ENCODE measurements at places on chromosomes 7 and 10.
A peak's percentile ranks its signal among the peaks of the same experiment; 100 is the strongest.

- DNase-seq = peak; percentile 33
Observed at GRCh38 chr10:73785721-73786511, 510 bp downstream of the ZSWIM8 start.

- no peak for DNase-seq
Observed at GRCh38 chr7:155928583-155928982, 116.3 kb upstream of the SHH start.

DNA sequence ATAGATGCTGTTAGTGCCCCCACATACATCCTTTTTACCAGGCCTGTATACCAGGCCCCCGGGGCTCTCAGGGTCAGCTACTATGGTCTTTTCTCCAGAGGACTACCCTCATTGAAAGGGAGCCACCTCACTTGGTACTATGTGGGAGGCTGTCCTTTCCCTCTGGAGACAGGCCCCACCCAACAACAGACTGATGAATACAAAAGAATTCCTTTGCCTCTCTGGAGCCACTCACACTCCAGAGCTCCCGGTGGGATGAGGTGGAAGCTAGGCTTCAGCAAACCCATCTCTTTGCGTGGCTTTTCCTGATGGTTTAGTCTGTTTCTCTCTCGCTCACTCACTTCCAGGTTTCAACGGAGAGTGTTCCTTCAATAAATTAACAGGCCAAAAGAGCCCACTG lies 30.3 kb downstream of the ANKMY2 start:
- no peak for DNase-seq

DNA sequence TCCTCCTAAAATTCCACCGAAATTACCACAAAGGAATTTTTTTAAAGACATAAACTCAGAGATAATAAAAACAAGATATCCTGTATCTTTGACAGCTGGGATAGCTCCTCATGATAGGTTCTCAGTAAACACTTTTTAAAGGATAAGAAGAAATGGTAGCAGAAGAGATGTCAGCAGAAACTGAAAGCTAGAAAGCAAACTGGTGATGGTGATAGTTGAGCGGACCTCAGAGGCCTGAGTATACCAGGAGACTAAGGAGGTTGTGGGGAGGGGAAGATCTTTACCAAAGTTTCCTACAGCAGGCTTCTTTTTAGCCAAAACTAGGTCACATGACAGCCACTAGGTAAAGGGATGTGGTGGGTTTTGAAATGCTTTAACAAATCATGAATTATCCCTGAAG lies 22.5 kb downstream of the PCGF5 start:
- DNase-seq = no peak

- DNase-seq = no peak
Observed at GRCh38 chr10:116464257-116464656, 36.6 kb downstream of the PNLIPRP3 start.

- DNase-seq = no peak
Observed at GRCh38 chr10:25849268-25849667, 84.8 kb upstream of the MYO3A start.

GRCh38 chr10:69757553-69758309 lies 44.0 kb upstream of the COL13A1 start:
- peak; percentile 86 for DNase-seq

- DNase-seq = no peak
Observed at GRCh38 chr7:101239951-101240220, 2.3 kb upstream of the CLDN15 start.

DNA sequence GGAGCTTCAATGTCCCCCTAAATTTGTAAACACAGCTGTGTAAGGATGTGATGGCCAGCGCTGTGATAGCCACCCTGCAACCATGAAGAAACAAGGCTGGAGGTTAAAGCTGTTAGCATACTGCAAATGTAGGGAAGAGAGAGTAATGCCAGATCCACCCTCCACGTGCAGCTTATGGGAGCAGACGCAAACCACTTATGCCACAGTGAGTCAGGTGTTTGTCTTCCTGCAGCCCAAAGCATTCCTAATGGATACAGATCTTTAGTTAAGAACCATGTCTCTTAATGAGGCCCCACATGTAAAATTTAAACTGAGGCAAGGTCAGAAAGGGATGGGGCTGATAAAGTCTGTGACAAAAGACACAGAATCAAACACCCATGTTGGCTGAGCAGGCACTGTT lies 13.6 kb upstream of the MYL7 start:
- no peak for DNase-seq

DNA sequence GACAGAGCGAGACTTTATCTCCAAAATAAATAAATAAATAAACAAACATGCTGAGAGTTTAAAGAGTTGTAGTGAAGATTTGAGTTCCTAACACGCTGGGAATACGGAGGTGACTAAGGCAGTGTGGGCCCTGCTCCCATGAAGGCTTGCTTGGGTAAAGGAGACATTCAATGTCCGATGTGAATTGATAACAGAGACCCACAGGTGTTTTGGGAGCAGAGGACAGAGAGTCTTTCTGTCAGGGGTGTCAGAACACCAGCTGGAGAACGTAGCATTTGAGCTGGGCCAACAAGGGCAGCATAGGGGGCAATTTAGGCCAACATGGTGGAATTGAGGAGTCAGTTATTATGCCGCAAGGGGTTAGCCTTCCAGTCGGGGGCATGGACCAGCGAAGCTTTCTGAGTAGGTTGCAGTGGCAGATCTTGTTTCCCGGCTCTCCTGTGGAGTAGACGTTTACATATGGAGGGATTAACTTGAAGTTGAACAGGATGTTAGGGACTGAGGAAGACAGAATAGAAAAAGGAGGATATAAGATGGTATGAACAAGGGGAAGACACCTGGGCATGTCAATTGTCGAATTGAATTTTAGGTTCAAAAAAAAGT lies 5.6 kb downstream of the PROSER2 start:
- DNase-seq = no peak

DNA sequence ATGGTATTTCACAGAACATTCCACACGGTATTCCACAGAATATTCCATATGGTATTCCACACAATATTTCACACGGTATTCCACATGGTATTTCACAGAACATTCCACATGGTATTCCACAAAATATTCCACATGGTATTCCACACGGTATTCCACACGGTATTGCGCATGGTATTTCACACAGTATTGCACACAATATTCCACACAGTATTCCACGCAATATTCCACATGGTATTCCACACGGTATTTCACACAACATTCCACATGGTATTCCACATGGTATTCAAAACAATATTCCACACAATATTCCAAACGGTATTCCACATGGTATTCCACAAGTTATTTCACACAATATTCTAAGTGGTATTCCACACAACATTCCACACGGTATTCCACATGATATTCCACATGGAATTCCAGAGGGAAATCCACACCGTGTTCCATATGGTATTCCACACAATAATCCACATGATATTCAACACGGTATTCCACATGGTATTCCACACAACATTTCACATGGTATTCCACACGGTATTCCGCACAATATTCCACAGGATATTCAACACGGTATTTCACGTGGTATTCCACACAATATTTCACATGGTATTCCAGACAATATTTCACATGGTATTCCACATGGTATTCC lies 136.7 kb upstream of the CHST15 start:
- no peak for DNase-seq

DNA sequence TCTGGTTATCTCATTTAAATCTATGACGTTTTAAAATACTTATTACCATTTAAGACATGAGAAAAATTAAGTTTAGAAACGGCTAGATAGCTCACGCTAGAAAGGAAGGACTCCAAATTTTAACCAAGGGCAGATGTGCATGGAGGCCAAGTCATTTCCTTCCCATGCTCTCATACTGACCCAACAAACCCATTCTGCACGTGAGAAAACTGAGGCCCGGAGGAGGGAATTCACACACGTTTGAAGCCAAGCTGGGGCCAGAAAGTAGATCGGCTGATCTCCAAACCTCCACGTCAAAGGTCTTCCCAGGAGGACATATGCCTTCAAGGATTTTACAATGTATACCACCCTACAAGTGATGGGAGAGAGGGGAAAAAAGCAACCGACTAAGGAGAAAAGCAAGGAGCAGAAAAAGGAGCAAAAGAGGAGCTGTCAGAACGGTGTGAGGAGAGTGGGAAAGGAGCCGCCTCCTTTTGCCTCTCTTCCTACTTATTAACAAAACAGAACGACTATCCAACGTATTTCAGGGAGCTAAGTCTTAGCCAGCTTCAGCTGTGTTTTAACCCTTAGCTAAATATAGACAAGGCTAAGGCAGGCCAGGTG lies 645 bp upstream of the SIRT1 start:
- no peak for DNase-seq

DNA sequence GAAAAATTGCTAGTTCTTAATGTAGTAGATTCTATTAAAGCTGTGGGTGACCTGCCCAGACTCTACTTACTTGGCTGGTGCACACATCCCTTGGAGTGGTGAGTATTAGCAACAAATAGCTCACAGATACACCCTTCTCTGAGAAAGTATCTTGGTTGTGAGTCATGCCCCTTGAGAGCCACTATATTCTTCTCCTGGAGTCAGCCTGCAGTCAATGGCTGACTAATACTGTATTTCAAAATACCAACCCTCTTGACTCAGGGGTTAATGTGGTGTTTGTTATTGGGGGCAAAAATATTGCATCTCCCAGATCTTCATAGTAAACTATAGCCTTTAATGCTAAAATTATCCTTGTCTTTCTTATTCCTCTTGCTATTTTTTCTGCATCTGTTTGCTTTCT lies 354.9 kb downstream of the BMPER start:
- DNase-seq = peak; percentile 94

DNA sequence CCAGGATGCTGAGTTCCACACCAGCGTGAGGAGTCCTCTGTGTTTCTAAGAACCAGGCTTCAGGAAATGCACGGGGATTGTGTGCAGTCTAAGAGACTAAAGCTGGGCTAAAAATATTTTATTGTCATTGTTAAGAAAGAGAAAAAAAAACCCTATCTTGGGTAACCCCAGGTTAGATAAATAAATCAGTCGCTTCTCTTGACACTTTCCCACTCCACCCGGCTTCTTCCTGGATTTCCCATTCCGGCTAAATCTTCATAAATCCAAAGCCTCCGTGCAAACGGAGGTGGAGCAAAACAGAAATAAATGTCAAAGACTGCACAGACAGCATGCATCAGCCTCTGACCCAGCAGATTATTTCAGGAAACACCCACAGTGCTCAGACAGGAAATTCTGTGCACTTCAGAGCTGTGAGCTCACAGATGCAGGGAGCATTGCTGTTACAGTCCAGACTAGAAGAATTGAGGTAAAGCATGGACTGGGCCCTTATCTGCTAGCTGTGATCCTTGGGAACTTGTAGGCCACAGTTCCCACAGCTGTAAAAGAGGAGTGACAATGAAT lies 44.8 kb upstream of the GRID1 start:
- DNase-seq = peak; percentile 87

- DNase-seq = peak; percentile 51
Observed at GRCh38 chr10:103168438-103168837, 24.6 kb downstream of the NT5C2 start.

DNA sequence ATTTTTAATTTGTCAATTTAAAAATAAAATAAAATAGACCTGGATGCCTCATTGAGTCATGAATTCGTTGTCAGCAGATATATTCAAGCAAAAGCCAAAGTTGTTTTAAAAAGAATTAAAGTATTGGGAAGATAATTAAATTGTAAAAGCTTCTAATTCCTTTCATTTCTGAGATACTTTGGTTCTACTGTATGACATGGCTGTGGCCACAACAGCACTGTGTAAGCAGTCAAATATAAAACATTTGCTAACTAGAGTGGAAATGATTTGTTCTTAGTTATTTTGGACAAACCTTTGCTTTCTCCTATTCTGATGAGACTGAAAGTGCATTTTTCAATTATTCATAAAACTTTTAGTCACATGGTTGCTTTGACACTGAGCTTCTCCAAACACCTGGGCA lies 143.6 kb upstream of the FAM13C start:
- DNase-seq = peak; percentile 52

DNA sequence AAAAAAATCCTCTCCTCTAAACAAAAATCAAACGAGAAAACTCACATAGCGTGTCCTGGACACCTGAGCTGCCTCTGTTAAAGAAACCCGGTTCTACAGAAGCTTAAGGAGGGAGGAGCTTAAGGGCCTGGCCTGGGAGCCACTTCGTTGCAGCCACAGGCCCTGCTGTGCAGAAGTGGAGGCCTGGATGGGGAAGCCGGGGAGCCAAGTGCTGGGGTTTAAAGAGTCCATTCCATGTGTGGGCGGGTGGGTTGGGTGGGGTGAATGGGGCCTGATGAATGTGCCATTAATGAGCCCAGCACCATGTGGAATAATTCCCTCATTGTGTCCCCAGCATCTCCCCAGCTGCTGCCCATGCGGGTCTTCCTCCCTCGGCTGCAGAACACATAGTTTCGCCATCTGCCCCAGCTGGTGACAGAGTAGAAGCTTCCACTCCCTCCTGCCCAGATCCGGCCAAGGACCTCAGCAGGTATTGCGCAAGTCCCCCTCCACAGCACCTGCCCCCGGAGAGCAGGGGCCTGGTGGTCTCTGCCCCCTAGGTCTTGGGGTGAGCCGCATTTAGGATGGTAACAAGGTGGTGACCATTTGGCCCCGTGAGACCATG lies 127.8 kb upstream of the BTBD16 start:
- no peak for DNase-seq

GRCh38 chr10:9895981-9896380 lies 1121.7 kb upstream of the CELF2 start:
- DNase-seq = peak; percentile 2

GRCh38 chr10:127524908-127525665 lies 24.0 kb upstream of the NPS start:
- DNase-seq = no peak

DNA sequence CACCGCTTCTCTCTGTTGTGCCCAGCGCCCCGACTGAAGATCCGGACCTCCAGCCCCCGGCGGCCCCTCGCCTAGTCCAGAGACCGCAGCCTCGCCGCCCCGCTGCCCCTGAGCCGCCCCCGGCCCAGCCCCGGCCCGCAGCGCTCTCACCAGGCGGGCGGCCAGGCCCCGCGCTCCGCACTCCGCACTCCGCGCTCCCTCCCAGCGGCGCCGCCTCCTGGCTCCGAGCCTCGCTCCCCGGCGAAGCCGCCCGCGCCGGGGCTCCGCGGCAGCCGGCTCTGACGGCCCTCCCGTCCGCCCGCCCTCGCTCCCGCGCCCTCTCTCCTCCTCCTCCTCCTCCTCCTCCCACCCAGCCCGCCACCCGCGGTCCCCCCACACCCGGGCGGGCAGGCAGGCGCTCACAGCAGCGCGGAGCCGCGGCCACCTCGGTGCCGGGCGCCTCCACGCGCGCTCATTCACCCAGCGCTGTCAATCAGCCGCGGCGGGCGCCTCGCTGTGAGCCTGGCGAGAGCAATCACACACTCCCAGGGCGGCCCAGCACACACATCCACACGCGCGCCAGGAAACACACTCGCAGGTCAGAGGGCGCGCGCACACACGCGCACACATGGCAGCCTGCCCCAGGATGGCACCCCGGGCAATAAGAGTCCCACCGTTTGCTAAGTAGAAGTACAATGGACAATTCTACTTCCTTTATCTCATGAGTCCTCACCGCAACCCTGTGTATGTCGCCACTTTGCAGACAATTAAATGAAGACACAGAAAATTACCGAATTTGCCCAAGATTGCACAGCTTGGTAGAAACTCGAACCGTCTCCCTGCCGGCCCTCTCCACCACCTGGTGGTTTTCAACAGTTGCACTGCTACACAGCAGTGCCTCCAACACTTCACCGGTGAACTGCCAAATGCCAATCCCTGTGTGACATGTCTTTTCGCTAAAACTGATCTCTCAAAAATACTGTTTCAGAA lies at the start of gene PRRT4:
Gene PRRT4 (minus strand): TSS at position 280 of the 969 bp plus-strand sequence.
- no peak for DNase-seq
